ENCODE measurements at places on chromosomes 4 and X.

GRCh38 chr4:99861120-99861905 is 32.9 kb downstream of the LAMTOR3 start:
- peak; percentile 79 for ATAC-seq

DNA sequence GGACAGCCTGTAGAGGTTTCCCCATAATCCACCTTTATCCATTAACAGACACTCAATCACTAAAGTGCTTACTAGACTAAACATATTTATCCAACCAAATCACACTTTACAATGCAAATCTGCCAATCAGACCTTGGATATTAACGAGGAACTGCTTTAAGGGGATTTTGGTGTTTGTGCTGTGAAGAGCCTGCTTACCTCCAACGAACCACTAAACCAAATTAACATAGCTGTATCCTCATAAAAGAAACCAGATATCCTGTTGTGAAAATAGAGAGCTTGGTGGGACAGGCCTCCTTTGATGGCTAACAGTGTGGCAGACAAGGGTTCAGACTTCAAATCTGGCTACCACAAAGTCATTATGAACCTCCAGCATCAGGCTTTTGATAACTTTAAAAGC is 252.6 kb upstream of the HAND2 start:
- no peak for ATAC-seq

GRCh38 chrX:139826065-139827044 is 106.5 kb downstream of the ATP11C start:
- ATAC-seq: no peak

GRCh38 chr4:53656421-53656981 is 65.2 kb upstream of the LNX1 start:
- ATAC-seq: no peak

DNA sequence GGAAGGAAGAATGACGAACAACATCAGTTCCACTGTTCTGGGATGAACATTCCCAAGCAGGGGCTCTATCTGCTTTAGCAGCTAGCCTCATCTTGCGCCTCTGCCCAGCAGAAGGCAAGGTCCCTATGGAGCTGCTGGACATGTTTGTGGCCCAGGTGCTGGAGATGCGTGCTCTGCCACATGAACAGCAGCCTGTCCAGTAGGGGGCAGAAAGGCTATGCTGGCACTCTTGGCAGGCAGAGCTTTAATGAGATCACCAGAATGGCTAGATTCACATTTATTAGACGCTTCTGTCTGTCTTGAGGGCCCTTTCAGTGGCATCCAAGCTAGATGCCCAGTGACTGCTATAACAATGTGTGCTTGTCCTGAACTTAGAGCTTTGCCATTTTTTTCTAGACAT is 1826.0 kb downstream of the STIM2 start:
- no peak for ATAC-seq

DNA sequence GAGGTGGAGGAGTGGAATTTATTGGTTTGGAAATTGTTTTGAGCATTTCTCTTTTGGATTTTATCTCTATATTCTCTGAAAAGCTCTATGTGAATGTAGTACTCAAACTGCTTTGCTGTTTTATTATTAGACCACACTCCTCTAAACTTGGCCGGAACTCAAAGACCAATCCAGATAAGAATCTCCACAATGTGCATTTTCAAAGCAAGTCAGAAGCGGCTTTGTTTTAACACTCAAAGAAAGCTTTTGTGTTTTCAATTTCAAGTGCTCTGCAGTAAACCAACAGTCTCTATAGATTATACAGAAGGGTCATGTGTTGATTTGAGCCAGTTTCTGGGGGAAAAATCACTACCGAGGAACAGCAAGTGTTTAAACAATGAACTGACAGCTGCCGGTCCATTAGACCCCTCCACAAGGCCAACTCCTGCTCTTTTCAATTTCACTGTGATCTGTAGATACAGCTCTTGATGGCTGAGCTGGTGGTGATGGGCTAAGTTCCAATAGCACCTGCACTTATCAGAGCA is 79.4 kb downstream of the FTHL17 start:
- ATAC-seq: no peak

- ATAC-seq: no peak
Observed at GRCh38 chr4:105988671-105989070, 93.4 kb downstream of the NPNT start.

DNA sequence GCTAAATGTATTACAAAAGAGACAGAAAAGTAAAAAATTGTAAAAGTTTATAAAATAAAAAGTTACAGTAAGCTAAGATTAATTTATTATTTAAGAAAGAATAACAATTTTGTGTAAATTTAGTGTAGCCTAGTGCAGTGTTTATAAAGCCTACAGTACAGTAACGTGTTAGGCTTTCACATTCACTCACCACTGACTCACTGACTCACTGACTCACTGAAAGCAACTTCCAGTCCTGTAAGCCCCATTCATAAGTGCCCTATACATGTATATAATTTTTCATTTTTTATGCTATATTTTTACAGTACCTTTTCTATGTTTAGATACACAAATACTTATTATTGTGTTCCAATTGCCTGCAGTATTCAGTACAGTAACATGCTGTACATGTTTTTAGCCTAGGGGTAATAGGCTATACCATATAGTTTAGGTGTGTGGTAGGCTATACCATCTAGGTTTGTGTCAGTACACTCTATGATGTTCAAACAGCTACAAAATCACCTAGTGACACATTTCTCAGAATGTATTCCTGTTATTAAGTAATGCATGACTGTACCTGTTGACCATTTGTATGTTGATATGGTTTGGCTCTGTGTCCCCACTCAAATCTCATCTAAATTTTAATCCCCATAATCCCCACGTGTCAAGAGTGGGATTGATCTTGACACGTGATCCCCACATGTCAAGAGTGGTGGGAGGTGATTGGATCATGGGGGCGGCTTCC is 57.9 kb downstream of the CFAP299 start:
- peak; percentile 57 for ATAC-seq

- ATAC-seq: no peak
Observed at GRCh38 chrX:78437621-78438020, 110.2 kb upstream of the CYSLTR1 start.

- ATAC-seq: peak; percentile 55
Observed at GRCh38 chr4:81106150-81106549, 75.6 kb downstream of the BMP3 start.

GRCh38 chr4:121457278-121457875 is 76.6 kb upstream of the QRFPR start:
- no peak for ATAC-seq

- no peak for ATAC-seq
Observed at GRCh38 chr4:43282534-43282933, 390.0 kb downstream of the GRXCR1 start.

DNA sequence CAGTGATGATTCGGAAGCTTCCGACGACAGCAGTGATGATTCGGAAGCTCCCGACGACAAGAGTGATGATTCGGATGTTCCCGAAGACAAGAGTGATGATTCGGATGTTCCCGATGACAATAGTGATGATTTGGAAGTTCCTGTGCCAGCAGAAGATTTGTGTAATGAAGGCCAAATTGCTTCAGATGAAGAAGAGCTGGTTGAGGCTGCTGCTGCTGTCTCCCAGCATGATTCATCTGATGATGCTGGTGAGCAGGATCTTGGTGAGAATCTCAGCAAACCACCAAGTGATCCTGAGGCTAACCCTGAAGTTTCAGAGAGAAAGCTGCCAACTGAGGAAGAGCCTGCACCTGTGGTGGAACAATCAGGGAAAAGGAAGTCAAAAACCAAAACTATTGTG is 14.2 kb downstream of the CXCR3 start:
- ATAC-seq: no peak

DNA sequence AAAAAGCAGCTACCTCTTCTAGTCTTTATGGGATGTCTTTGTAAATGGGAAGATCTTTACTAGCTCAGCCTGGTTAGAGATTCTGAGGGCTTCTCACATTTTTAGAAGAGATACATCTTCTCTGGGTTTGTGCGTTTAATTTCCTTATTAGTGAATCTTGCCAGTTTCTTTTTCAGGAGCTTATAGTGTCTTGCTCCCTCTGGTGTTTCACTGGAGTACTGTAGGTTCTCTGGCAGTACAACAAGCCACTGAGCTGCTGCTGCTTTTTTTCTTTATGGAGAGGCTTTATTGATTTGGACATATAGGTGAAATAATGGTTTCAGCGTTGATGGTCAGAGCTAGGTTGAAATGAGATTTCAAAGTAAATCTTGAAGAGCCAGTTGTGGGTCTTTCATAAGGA is 82.9 kb downstream of the LAS1L start:
- no peak for ATAC-seq

GRCh38 chr4:10727140-10727880 is 42.7 kb upstream of the CLNK start:
- peak; percentile 86 for ATAC-seq

- peak; percentile 87 for ATAC-seq
Observed at GRCh38 chr4:123776267-123776666, 379.7 kb downstream of the SPRY1 start.

- ATAC-seq: no peak
Observed at GRCh38 chrX:48478806-48479205, 2.8 kb downstream of the FTSJ1 start.

GRCh38 chr4:155506745-155507144 is 130.0 kb upstream of the MAP9 start:
- no peak for ATAC-seq

GRCh38 chrX:70481471-70482270 is 37.0 kb downstream of the DLG3 start:
- no peak for ATAC-seq

DNA sequence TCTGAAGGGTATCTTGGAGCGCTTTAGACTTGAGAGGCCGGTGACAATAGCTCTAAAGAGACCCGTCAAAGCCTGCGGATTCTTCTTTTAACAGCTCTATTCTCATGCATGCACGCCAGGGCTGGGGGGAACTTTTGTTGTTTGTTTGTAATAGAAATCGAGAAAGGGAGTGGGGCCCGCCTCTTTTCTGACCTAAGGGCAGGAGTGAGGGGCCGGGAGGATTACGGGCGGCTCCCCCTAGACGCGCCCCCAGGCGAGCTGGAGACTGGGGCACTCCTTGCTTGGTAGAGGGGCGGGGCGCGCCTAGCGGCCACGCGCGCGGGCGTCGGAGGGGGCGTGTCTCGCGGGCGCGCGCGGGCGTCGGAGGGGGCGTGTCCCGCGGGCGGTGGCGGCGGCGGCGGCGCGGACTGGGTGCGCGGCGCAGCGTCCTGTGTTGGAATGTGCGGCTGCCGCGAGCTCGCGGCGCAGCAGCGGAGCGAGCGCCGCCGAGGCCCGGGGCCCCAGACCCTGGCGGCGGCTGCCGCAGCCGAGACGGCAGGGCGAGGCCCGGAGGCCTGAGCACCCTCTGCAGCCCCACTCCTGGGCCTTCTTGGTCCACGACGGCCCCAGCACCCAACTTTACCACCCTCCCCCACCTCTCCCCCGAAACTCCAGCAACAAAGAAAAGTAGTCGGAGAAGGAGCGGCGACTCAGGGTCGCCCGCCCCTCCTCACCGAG is at the start of gene REST:
Gene REST, plus strand, starts transcription at position 412 of the 717 bp plus-strand sequence. CDS start 2,739 bp downstream, outside the sequence.
- ATAC-seq: peak; percentile 76

DNA sequence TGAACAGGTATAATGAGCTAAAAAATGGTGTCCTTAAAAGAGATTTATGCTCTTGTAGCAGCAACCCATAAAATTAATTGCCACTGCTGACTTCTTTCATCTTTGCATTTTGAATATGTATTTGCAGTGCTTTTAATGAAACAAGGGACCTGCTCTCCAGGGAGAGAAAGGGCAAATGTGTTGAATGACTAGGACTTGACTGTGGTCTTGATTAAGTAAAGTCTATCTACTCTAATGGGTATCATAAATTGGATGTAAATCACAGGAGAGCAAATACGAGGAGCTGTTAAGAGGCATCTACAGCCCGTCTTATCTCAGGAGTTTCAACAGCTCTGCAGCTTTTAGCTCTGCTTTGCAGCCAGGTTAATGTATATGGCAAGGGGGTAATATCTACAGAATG is 216.4 kb downstream of the PALLD start:
- no peak for ATAC-seq

DNA sequence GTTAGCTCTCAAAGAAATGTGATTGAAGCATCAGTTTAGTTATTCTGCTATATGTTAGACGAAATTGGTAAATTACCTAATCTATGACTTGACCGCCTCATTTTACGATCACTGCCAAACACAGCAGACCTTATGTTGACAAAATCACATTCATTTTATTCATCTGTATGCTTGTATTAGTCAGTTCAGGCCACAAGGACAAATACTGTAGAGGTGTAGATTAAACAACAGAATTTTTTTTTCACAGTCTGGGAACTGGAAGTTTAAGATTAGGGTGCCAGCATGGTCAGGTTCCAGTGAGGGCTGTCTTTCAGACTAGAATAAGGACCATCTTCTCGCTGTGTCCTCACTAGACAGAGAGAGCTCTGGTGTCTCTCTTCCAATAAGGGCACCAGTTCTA is 177.1 kb downstream of the NWD2 start:
- no peak for ATAC-seq

DNA sequence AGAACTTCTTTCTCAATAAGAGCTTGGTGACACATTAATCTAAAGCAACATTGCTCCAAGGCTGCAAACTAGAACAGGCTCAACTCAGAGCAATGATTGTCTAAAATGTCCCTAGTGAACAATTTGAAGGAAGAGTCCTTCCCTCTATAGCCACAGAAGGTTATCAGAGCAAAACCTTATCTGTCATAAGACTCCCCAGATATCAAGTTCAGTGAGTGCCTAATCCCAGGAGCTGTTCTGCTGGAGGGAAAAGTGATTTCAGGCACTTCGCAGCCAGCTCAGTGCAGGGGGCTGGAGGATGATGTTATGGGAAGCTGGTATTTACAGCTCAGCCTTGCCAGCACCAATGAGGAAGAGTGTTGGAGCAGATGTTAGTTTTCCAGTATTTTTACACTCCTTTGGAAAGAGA is 497.5 kb downstream of the INPP4B start:
- peak; percentile 31 for ATAC-seq

DNA sequence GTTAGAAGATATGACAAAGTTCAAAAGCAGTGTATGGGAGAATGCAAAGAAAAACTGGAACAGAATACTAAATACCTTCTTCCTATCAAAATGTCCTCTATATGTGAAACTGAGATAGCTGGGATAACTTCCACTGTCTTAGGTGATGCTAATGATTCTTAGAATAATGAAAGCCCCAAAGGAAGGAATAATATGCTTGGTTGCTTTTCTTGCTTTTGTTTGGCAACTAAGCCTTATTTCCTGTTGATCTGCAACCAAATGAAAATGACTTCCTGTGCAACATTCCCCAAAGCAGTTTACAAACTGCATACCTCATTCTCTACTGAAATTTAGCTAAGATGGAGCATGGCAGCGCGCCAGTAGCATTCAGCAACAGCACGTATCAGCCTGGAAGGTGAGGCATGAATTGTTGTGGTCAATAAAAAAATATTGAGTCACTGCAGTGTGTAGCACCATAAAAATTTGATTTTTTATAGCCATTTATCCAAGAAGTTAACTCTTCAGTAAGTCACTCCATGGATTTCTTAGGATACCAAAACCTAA is 18.7 kb downstream of the NDNF start:
- no peak for ATAC-seq

GRCh38 chr4:169342906-169343564 is 72.3 kb upstream of the SH3RF1 start:
- ATAC-seq: no peak

Data from stimulated activated memory B cell treated with anti-CD40 and anti-IgM and Interleukin-4, amounts not matched to agents 10 μg/mL and 1 μg/mL and 100 μg/mL, for 72 hours (primary cell).